ENCODE measurements at places on chromosomes 11 and 22.
A peak's percentile ranks its signal among the peaks of the same experiment; 100 is the strongest.

DNA sequence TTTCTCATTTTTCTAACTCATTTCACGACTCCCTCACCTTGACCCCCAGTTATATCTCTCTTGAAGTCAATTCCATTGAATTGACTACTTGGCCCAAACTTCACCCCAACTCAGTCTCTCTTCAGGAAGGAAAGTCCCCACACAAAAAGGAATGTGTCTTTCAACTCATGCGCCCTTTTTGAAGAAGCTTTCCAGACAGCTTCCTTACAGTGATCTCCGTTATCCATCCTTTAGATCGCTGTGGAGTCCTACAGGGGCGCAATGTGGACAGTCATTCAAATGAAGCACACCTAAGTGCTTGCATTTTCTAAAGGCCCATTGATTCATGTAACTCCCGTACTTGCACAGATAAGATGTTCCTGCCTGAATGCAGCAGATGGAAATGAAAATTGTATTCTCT is 101.1 kb upstream of the VPREB1 start:
- DNase-seq: no peak

- DNase-seq: no peak
Observed at GRCh38 chr11:14741195-14741594, 97.6 kb downstream of the PDE3B start.

DNA sequence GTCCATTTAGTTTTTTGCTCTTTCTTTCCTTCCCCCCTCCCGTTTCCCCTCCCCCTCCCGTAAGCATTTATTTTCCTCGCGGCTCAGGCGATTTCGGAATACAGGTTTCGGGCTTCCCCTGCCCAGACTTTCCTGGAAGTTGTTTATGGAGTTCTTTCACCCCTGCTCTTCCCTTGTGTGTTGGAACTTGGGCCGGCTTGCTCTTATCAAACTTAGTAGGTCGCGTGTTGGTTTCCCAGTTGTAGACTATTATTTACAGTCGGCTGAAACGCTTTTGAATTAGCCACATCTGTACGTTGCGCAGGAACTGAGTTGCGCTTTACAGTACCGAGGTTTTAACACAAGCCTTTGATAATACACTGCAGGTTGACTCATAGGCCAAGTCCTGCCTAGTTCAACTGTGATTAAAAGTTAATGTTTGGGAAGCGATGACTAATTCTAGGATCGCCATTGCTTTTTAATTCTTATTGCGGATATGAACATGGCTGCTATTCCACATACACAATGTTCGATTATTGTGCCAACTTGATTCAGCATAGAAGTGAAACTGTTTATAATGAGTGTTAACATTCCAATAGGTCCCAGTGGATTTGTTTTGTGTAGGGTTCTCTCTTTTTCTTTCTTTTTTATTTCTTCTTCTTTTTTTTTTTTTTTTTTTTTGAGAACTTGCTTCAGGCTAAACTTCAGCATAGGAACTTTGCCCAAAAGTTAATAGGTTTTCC is 1.7 kb downstream of the YAP1 start:
- DNase-seq: no peak

- no peak for DNase-seq
Observed at GRCh38 chr11:1336836-1337646, 27.6 kb upstream of the TOLLIP start.

- DNase-seq: no peak
Observed at GRCh38 chr11:112321501-112322172, 61.0 kb upstream of the PLET1 start.

DNA sequence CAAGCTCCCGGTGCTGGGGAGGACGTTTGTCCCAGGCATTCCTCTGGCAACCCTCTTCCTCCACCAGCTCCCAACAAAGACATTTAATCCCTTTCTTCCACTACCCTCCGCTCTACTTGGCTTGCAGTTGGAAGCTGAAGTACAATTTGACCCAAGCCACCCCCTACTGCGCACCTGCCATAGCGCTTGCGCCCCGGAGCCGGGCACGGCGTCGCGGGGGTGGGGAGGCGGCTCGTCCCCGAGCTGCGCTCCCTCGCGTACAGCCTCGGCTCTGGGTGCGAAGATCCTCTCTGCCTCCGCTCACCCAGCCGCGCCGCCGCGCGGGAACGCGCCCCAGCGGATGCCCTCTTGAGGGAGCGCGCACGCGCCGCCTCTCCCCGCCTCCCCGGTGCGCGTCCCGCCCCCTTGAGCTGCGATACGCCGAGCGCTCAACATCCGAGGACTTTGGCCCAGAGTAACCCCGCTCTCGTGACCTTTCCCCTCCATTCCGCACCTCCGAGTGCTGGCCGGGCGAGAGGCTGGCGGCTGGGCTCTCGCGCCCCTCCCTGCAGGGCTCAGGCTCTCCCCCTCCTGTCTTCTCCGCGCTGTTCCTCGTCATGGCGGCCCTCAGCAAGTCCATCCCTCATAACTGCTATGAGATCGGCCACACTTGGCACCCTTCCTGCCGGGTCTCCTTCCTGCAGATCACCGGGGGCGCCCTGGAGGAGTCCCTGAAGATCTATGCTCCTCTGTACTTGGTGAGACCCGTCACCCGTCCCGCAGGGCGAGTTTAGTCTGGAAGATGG is at the start of gene TMEM135:
TSS of gene TMEM135 (plus strand) at position 485 of the 785 bp plus-strand sequence. CDS start at position 597, 112 bp downstream.
- peak; percentile 78 for DNase-seq

GRCh38 chr11:86497310-86497709 is 122.6 kb downstream of the CCDC81 start:
- no peak for DNase-seq
